HTR-8/SVneo (cell line): ENCODE measurements at places on chromosomes 6 and 20.
A peak's percentile ranks its signal among the peaks of the same experiment; 100 is the strongest.

- DNase-seq, result no peak
Measured at GRCh38 chr20:51306081-51306480, 236.4 kb downstream of the NFATC2 start.

GRCh38 chr20:23151885-23152284 lies 65.8 kb upstream of the CD93 start:
- no peak for DNase-seq

GRCh38 chr20:43138061-43138770 lies 51.5 kb downstream of the PTPRT start:
- DNase-seq, result no peak

GRCh38 chr6:33161354-33162331 lies 30.6 kb downstream of the COL11A2 start:
- DNase-seq, result peak; percentile 82

GRCh38 chr6:81790034-81790433 lies 37.6 kb upstream of the TENT5A start:
- DNase-seq, result no peak

DNA sequence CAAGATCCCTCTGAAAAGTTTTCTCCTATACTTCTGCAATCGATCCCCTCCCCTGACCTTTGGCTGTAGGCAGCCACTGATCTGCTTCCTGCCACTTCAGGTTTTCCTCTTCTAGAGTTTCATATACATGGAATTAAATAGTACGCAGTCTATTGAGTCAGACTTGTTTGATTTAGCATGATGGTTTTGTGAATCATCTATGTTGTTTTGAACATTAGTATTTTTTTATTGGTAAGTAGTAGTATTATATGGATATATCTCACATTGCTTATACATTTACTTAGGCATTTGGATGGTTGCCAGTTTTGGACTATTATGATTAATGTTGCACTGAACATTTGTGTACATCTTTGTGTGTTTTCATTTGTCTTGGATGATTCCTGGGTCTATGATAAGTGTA lies 518.0 kb downstream of the CD109 start:
- DNase-seq, result no peak

DNA sequence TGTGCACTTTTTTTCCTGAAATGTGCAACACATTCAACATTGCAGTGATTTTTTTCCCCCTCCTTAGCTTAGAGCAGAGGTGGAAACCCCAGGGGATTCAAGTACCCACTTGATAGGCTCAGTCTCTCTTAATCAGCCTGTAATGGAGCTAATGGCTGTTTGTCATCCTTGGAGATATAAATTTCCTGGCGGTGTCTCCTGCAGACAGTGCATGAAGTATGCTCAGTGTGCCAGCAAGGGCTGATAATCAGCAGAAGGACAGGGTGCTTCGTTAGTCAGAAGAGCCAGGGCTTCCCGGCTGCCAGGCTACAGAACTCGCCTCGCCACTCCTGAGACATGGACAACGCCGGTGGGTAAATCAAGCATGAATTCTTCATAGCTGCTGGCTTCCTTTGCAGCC lies 69.8 kb upstream of the PHACTR2 start:
- no peak for DNase-seq

GRCh38 chr6:86858970-86859369 lies 78.4 kb upstream of the HTR1E start:
- no peak for DNase-seq
